ENCODE measurements at places on chromosomes 1 and 21.
A peak's percentile ranks its signal among the peaks of the same experiment; 100 is the strongest.

DNA sequence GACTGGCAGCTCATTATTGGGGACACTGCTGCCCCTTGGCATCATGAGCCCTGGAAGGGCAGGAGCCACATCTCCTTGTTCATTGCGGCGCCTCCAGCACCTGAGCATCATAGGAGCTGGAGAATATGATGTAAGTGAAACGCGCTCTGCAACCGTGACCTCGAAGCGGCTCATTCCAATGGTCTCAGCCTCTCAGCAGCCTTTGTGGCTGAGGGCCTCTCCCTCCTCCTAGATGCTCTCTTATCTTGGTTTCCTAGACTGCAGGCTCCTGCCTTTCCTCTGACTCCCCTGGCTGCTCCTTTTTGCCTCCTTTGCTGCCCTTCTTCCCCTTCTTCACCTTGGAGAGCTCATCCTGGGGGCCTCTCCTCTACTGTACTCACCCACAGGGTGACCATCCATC is 83.6 kb upstream of the CASZ1 start:
- DNase-seq = no peak

- peak; percentile 66 for DNase-seq
These were observed 57.0 kb downstream of the PTP4A2 start for GRCh38 chr1:31880957-31881687.

DNA sequence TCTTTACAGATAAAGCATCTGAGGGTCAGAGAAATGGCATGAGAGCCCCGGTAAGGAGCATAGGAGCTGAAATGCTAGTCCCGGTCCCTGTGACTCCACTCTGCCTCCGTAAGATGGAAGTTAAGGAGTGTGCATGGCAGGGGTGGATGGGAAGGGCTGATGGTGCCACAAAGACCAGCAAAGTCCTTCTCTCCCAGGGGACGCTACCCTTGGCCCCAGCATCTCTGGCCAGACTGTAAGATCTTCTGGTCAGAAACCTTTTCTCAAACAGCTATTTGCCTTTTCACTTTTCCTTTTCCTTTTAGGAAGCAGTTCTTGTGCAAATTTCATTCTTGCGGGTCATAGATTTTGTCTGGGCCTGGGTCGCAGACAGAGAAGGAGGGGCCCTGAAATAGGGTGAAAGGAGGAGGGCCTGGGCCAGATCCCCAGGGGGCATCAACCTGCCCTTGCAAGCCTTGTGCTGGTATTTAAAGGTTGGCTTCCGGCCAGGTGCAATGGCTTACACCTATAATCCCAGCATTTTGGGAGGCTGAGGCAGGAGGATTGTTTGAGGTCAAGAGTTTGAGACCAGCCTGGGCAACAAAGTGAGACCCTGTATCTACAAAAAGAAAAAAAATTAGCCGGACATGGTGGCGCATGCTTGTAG is 14.4 kb upstream of the EPS8L3 start:
- DNase-seq = no peak

- peak; percentile 77 for DNase-seq
These were observed at the start of gene CDC42BPA for GRCh38 chr1:227318016-227318852. Gene CDC42BPA (minus strand): TSS chr1:227318492. CDS start chr1:227317182, 1,310 bp downstream.

GRCh38 chr1:210944252-210944651 is 189.7 kb downstream of the KCNH1 start:
- no peak for DNase-seq

GRCh38 chr21:42229676-42230075 is 10.7 kb downstream of the ABCG1 start:
- no peak for DNase-seq
